CD4-positive, alpha-beta memory T cell (primary cell): ENCODE measurements at places on chromosomes 5 and 9.

- no peak for DNase-seq
These were observed 5.0 kb downstream of the PRUNE2 start for GRCh38 chr9:76900884-76901440.

DNA sequence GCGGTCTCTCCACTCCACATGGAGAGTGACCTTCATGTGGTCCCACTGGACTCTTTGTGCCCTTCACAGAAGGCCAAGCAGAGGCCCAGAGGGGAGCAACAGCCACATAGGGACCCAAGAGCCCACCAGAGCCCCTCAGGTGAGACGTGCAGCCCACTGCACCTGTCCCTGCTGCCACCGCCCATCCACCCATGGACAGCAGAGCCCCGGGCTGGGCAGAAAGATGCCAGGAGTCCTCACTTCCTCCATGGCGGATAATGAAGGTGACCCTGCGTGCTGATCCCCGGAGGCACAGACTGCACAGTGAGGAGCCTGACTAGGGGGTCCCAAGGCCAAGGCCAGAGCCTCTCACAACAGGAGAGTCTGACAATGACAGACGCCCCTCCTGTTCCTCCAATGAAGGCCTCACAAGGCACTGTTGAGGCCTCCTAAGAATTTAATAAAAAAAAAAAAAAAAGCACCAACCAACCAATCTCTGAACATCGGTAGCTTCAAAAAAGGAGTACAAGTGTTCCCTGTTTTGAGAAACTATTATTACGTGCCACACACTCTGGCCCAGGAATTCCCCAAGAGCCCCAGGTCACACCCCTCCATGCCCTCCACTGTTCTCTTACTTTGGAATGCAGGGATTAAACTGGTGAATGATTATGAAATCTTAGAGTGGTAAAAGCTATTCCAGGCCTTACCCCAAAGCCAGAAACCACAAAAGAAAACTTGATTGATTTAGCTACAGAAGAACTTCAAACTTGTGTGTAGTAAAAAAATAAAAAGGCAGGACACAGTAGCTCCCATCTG lies 2.8 kb upstream of the PPP1R26 start:
- no peak for DNase-seq

DNA sequence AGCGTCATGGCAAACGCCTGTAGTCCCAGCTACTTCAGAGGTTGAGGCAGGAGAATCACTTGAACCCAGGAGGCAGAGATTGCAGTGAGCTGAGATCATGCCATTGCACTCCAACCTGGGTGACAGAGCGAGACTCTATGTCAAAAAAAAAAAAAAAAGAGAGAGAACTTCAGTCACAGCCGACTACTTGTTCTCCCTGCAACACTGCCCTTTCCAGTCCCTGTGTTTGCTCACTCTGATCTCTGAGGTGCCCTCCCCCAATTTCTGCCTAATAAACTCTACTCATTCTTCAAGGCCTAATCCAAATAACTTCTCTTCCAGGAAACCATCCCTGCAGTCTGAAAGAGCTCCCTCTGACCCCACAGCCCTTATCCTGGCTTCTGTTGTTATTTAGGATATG lies 28.1 kb downstream of the GFRA3 start:
- DNase-seq: no peak

GRCh38 chr5:132830436-132831094 lies at the start of gene SHROOM1:
Gene SHROOM1 (minus strand): TSS chr5:132830647. CDS start chr5:132826140, 4,507 bp downstream.
- no peak for DNase-seq

DNA sequence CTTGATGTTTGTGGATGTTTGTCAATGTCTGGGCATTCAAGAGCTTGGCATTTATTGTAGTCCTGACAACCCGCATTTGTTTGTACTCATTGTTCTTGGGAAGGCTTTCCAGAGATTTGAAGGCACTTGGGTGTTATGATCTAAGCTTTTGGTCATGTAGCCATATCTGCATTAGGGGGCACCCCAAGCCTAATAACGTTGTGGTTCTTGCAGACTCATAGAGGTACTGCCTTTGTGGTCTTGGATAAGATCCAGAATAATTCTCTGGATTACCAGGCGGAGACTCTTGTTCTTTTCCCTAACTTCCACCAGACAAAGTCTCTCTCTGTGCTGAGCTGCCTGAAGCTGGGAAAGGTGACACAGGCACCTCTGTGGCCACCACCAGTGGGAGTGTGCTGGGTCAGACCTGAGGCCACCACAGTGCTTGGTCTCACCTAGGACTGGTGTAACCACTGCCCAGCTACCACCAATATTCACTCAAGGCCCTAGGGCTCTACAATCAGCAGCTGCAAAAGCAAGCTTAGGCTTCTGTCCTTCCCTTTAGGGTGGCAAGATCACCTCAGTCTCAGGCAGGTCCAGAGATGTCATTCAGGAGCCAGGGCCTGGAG lies 144.4 kb upstream of the TAS2R1 start:
- no peak for DNase-seq

DNA sequence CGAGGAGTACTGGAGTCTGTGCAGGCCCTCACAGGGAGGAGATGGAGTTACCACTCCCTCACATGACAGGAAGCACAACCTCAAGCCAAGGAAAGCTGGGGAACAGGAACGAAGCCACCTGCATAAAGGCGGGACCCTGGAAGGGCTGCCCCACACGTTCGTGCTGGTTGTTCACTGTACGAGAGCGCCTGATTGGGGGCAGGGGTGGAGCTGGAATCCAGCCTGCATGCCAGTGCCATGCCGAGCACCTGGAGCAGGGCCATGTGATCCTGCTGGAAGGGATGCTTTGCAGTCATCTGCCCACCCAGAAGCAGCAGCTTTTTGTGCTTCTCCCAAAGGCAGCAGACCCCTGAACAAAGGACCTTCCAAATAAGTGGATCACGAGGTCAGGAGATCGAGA lies 11.4 kb downstream of the GRM6 start:
- DNase-seq: no peak

DNA sequence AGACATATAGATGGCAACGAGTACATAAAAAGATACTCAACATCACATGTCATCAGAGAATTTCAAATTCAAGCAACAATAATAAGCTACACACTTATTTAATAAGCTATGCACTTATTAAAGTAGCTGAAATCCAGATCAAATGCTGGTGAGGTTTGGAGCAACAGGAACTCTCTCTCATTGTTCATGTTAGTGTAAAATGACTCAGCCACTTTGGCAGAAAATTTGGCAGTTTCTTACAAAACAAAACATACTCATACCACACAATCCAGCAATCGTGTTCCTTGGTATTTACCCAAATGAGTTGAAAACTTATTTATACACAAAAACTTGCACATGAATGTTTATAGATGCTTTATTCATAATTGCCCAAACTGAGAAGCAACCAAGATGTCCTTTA lies 131.5 kb upstream of the NFIL3 start:
- no peak for DNase-seq

DNA sequence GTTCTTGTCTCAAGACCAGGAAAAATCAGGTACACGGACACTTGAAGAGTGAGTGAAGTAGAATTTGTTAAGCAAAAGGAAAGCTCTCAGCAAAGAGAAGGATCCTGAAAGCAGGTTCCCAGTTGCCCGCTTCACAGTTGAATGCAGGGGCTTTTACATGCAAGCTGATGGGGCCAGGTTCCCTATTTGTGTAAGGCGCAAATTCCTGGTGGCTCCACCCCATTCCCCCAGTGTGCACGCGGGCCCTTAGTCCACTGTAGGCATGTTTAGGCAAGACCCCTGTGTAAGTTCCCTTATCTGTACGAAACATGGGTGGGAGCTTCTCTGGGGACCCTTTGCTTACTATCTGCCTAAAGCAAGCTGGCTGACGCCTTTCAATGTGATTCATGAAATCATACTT lies 2.7 kb upstream of the AGTPBP1 start:
- no peak for DNase-seq

DNA sequence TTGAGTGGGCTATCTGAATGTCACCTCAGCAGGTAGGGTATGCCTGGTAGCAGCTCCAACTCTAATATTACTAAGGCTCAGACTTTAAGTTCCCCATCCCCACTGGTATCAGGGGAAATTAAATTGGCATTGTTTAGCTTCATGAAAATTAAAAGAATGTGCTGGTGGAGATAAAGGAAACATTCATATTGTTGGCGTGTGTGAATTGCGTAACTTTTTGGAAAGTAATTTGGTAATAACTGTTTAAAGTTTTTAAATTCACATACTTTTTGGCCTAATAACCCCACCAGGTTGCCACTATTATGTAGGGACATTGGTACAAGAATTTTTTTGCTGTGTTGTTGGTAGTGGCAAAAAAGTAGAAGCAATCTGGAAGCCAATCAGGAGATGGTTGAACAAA lies 29.4 kb downstream of the TNPO1 start:
- no peak for DNase-seq

DNA sequence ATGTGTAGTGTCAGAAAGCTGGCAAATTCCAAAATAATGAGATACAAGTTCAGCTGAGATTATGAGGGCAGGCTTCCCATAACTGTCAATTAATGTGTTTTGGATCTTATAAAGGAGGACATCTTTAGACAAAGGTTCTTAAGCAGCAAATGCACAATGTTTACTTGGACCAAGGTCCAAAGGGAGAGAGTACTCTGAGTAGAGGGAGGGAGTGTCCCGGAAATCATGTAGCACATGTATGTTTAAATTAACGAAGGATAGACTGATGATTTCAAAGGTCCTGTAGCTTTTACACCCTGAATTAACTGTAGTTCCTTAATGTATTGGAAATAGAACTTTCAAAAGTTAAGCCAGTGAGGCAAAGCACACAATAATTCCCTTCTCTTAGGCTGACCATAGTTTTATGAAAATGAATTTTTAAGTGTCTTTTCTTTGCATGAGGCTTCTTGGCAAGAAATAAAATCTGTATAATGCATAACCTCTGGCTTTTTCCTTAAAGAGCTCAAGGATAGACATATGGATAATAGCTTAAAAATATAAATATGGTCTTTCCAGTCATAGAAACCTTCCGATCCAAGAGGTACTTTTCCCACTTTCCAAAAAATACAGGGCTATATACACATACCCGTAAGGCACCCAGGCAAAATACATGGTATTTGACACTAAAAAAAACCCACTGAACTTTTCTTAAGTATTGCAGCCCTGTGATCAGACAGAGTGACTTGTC lies 93.0 kb downstream of the PCSK5 start:
- DNase-seq: no peak

DNA sequence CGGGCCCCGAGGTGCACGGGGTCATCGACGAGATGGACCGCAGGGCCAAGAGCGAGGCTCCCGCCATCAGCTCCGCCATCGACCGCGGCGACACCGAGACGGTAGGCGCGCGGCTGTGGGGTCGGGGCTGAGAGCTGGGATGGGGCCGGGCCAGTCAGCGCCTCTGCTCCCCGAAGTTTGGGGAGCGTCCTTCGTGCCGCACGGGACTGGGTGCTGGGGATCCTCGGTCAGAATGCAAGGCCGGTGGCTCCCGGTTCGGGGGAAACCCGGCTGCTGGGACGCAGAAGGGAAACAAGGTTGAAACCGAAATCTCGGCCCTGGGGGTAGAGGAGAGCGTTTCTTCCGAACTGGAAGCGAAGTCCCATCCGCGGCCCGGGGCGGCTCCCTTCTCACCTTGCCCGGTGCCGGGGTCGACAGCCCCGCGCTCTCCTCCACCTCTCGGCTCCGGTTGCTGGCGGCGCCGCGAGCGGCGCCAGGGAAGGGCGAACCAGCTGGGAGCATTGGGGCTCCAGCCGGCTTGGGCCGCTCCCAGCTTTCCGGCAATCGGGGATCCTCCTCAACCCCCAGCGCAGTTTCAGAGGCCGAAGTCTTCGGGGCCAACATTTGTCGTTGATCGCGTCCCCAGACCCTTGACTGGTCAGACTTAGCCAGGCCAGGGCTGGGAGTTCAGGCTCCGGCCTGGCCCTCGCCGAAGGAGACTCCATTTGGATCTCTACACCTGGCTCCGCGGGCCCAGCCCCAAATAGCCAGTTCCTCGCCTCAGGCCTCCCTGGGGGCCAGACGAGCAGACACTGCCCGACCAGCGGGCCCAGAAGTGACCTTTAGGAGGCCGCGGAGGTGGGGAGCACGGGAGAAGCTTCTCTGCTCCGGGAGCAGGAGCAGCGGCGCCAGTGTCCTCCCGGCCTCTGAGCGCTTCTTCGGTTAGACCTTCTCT lies 1.1 kb downstream of the LHX2 start:
- no peak for DNase-seq

DNA sequence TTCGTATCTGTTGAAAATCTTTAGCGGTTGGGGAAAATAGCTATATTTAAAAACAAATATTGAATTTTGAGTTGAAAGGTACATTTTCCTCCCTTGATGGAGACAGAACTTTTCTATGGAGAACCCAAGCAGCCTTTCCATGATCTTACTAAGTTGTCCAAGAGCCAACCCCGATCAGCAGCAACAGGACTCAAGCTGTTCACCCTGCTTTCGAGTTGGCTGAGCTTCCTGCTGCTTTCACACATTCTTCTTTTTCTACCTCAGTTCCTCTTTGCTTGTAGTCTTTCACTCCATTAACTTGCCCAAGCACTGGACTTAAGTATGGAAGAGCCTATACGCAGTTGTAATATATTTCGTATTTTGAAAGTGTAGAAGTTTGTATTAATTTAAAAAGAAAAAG lies 59.4 kb downstream of the IL6ST start:
- DNase-seq: no peak

- no peak for DNase-seq
These were observed 370.4 kb downstream of the IRX2 start for GRCh38 chr5:2381070-2381469.

GRCh38 chr9:71630377-71630995 lies 137.8 kb downstream of the CEMIP2 start:
- DNase-seq: no peak

- no peak for DNase-seq
These were observed 54.1 kb downstream of the IPPK start for GRCh38 chr9:92615790-92616189.

- DNase-seq: no peak
These were observed 188.8 kb downstream of the COMMD10 start for GRCh38 chr5:116273448-116274242.

GRCh38 chr9:123753016-123753415 lies 176.9 kb downstream of the DENND1A start:
- no peak for DNase-seq

DNA sequence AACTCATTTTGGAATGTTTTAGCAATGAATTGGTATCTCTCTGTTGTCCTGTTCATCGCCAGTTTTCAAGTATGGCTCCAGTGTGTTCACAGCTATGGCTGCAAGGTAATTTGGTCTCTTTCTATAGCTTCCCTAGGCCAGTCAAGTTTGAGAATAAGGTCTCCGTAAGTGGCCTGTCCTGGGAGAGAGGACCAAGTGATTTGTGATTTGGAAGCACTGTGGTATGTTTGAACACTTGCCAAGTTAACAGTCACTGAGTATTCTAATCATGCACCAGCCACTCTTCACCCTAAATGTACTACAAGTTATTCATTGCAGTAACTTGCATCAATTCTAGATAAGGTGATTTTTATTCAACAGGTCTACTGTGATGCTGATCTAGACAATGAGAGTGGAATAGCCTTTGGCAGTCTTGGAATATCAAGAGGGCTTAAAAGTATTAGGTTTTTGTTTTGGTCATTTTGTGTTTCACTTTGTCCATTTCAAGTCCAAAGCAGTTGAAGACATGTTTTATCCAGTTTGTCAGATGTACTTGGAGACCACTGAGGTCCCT lies 41.1 kb downstream of the G3BP1 start:
- no peak for DNase-seq

- peak; percentile 63 for DNase-seq
These were observed 480 bp downstream of the LMNB1 start for GRCh38 chr5:126777257-126777974.

- no peak for DNase-seq
These were observed 173.7 kb downstream of the DAB2IP start for GRCh38 chr9:121825031-121825691.

GRCh38 chr5:153641183-153641688 lies 150.8 kb downstream of the GRIA1 start:
- no peak for DNase-seq

- no peak for DNase-seq
These were observed 123.9 kb downstream of the FOCAD start for GRCh38 chr9:20808002-20808401.
